ENCODE measurements at places on chromosomes 3 and 15.

GRCh38 chr15:38662033-38662802, 97.6 kb upstream of the RASGRP1 start:
- no peak for DNase-seq

DNA sequence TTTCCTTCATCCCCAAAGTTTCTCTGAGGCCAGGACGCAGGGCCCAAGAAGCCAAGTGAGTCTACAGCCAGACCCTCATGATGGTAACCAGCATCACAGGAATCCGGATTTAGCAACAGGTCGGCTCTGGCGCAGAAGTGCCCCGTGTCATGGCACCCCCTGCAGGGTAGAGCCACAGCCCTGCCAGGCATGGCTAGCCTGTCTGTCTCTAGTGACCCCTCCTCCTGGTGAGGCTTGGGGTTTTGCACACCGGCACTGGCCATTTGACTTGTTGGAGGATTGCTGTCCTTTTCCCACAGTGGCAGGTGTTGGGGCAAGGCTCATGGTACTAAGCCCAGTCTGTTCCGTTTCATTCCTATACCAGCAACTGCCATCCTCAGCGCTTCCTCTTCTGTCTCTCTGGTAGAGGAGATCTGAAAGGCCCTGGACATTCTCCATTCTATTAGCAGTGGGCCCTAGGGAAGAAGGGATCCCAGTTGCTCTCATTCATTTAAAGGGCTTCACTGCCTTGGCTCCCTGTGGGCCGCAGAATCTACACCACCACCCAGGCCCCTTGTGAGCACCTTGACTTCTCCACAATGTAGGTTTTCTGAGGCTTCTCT, 9.4 kb upstream of the CHAC1 start:
- DNase-seq = no peak

- DNase-seq = no peak
Observed at GRCh38 chr15:101136381-101137268, 115.2 kb downstream of the CHSY1 start.

DNA sequence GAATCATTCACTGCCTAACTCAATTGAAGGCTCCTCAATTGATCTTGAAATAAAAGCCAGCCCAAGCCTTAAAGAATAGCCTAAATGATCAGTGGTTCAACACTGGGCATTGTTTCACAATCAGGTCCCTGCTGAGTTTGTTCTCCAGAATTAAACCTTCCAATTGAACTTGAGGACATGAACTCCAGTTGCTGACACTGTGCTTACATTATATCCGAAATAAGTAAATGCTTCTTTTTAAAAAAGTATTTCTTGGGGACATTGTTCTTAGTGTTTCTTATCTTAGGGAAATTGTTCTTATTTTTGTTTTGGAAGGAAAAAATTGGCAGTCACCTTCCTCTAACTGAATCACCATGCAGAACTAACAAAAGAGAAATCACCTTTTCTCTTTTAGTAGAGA, 450.2 kb downstream of the RBMS3 start:
- no peak for DNase-seq

- no peak for DNase-seq
Observed at GRCh38 chr3:104536715-104537114, 830.0 kb upstream of the ALCAM start.

DNA sequence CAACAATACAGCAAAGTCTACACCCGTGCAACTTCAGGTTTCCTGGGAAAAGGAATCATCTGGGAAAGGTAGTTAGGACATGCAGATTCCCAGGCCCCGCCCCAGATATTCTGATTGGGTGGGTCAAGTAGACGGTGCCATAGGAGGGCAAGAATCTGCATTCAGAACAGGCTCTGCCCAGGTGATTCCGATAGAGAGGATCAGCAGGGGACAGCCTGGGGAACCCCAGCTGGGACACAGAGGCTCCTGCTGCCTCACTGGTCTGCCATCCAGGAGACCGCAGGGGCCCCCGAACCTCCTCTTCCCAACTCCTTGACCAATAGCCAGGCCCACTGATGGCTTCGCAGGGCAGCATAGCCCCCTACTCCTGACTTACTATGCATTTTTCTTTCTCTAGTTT, 243.4 kb downstream of the VPS13C start:
- no peak for DNase-seq

DNA sequence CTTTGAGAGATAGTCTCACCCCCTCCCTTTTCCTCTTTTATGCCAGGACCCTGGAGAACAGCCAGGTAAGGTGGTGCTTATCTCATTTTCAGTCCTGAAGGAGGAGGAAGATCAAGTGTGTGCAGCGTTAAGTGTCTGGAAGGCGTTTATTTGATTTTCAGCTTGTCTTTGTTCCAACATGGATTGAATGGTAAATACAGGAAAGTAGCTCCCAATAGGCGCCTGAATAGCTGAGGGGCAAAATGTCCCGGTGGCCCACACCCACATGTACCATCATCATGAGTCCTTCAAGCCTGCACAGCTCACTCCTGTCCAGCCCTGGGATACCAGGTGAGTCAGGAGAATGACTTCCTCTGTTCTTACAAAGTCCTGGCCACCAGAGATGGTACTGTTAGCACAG, 73.5 kb downstream of the CEMIP start:
- DNase-seq = no peak

GRCh38 chr15:76866716-76867321, 38.3 kb downstream of the SCAPER start:
- DNase-seq = peak; percentile 2

GRCh38 chr15:22810033-22810852, 23.8 kb downstream of the NIPA1 start:
- no peak for DNase-seq

GRCh38 chr3:48466386-48467109, 20.0 kb downstream of the ATRIP start:
- no peak for DNase-seq

DNA sequence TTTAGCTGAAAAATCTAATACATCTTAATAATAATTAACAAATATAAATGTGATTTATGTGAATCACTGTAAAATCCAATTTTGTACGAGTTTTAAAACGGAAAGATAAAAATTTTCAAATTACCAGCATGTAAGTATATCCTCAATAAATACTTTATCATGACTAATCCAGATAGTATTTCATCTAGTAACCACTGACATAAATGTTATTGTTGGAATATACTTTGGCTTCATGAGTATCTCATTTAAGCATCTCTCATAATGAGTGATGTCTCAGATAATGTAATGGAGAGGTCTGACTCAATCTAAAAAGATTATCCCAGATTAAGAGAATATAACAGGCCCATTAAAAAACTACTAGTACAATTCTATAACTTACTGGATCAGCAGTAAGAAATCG, 216.3 kb downstream of the STAG1 start:
- no peak for DNase-seq

- DNase-seq = no peak
Observed at GRCh38 chr3:124059580-124059979, 67.7 kb upstream of the ROPN1 start.

- DNase-seq = no peak
Observed at GRCh38 chr3:193080821-193081365, 160.1 kb upstream of the PLAAT1 start.

- no peak for DNase-seq
Observed at GRCh38 chr3:142863930-142864920, 24.7 kb downstream of the PCOLCE2 start.

DNA sequence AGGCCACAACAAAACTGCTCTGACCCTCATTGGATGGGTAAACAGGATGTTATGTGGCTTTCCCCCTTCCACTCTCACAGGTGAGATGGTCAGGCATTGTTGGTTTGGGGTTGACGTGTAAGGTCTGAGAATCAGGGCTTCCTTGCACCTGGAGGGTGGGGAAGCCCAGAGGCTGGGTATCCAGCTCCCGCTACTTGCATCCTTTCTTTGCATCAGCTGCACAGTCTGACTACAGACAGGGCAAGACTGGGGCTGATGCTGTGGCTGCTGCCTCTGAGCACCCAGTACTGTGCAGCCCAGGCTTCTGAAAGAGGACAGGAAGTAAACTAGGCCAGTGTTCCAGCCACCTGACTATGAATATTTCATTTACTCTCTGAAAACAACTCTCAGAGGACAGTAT, 58.0 kb upstream of the ATP2B2 start:
- DNase-seq = no peak

- DNase-seq = no peak
Observed at GRCh38 chr3:177396733-177397132, 199.5 kb upstream of the TBL1XR1 start.

GRCh38 chr3:16604887-16605602, at the start of gene DAZL:
Gene DAZL, minus strand, starts transcription at chr3:16605423. Its CDS starts 218 bp downstream, at chr3:16605205.
- no peak for DNase-seq

DNA sequence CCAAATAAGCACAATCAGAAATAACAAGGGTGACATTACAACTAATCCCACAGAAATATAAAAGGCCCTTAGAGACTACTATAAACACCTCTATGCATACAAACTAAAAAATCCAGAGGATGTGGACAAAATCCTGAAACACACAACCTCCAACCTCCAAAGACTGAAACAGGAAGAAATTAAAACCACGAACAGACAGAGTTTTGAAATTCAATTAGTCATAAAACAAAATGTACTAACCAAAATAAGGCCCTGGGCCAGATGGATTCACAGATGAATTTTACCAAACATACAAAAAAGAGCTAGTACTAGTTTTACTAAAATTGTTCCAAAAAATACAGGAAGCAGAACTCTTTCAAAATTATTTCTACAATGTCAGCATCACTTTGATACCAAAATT, 1043.6 kb downstream of the DIPK2A start:
- no peak for DNase-seq

DNA sequence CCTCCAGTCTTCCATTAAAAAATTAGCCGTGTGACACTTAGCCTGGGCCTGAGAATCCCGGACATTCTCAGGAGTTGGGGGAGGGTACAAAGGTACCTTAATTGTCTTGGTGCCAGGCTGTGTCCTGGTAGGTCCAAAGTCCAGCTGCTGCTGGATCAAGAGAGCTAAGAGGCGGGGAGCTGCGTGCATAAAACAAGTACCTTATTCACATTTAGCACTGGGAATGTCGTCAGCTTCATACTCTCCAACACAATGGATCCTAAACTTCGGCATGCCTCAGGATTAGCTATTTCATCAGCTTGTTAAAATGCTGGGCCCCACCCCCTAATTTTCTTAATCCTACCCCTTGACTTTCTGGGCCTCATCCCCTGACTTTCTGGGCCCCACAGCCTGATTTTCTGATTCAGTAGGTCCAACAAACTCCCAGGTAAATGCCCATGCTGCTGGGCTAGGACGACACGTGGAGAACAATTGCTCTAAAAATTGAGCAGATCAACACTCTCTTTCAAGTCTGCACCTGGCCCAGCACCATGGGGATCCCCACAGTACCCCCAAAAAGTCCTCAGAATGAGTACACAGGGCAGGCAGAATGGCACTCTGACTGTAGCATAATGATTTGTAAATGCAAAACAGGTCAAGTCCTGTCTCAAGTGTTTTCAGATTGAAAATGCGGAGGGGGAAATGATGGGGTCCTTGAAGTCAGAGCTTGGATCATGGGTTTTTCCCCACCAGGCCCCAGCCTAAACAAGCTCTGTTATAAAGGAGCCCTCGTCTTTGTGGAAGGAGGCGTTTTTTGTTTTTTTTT, 5.6 kb upstream of the AEN start:
- DNase-seq = no peak

- DNase-seq = no peak
Observed at GRCh38 chr3:32018757-32019564, 37.4 kb downstream of the ZNF860 start.

- DNase-seq = no peak
Observed at GRCh38 chr3:177906578-177907229, 629.5 kb upstream of the KCNMB2 start.

DNA sequence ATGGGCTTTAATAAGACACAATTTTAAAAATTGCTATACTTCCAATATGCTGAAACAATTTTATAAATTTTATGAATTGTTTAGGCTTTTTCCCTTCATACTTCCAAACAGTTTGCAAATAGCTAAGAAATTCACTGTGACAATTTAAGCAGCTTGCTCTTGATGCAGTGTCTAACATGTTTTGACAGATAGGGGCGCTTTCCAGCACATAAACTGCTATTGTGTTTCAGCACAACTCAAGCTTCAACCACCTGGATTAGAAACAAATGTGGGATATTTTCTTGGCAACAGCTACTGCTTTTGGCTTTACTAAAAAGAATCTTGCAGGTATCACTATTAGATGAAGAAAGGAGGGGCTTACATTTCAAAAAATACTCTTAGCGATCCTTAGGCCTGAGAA, 565.8 kb upstream of the DPPA4 start:
- no peak for DNase-seq

- no peak for DNase-seq
Observed at GRCh38 chr15:67472957-67473356, 48.0 kb upstream of the C15orf61 start.

DNA sequence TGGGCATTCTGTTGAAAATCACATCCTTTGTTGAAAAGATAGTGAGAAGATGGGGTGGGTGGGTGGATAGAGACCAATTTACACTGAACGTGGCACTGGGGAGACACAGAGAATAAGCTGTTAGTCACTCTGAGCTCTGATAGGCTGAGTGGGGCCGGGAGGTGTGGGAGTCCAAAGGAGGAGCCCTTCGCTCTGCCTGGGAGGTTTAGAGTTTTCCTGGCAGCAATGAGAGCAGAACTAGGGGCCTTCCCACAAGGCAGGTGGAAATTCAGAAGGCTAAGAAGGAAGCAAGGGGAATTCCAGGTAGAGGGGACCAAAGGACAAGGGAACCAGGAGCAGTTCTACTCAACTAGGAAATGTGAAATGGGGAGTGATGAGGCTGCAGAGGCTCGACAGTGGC, 272.7 kb downstream of the RPLP1 start:
- no peak for DNase-seq

- no peak for DNase-seq
Observed at GRCh38 chr3:156604064-156604641, 49.2 kb upstream of the SSR3 start.

DNA sequence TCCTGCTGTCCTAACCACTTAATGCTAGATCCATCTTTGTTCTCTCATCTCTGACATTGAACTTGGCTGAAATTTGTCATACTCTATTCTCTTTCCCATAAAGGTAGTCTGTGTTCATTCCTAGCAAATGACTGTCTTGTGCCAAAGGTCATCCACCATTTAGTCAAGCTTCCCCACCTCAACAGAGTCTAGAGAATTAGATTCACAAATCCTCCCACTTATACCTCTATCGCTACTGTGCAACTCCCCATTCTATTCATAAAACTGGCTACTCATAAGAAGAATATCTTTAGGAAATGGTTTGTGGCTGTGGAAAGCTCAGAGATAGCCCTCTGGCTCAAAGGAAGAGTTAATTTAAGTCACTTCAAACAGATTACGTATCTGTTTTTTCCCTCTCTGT, 59.7 kb upstream of the MBNL1 start:
- no peak for DNase-seq

DNA sequence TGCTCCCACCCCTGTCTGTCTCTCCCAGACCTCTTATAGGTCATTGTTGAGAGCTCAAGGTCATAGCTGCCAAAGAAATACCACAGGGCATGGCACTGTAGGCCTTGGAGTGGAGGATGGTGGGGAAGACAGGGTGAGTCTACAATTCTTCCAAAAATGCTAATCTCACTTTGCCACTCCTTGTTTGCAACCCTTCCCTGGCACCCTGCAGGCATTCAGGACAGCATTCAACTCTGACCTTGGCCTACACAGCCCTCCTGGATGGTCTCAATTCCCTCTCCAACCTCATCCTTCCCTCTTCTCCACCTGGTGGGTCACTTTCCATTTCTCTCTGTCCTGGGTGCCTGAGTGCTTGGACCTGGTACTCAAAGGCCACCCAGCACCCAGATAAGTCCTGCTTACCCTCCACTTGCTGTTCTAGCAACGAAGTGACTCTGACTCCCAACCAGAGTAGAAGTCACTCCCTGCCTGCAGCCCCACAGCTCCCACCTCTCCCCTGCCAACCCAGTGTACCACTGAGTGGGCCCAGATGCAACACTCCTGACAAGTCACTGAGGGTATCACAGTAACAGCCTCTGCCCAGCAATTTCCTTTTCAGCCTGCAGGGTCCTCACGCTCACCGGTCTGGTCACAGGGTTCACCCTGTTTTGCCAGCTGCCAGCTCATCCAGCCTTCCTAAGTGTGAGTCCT, 36.6 kb downstream of the AMOTL2 start:
- no peak for DNase-seq
